NCI-H2171 (cell line): ENCODE measurements at places on chromosomes 16 and 17.

DNA sequence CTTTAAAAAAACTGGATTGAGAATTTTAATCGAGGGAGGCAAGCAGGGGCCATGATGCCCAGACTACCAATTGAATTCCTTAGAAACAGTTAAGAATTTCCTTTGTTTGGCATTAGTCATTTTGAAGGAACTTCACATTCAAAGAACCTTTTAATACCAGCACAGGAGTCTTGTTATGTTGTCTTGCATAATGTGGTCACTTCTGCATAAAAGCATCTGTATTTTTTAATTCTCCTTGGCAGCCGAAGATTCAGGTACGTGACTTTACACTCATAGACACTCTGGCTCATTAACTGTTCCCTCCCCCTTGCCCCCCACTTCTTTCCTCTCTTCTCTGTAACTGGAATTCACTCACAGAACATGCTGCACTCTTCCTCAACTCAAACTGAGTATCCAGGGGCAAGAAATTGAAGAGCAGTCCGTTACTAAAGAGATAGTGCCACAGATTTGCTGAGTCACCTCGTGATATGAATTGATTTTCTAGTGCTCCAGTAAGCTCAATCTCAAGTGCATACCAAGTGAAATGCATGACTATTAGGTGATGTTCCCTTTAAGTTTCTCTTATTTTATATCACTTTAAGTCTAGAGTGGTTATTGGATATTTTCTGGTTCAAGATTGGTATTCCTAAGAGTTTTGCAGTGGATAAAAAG is 572.2 kb upstream of the SOX9 start:
- DNase-seq = no peak

DNA sequence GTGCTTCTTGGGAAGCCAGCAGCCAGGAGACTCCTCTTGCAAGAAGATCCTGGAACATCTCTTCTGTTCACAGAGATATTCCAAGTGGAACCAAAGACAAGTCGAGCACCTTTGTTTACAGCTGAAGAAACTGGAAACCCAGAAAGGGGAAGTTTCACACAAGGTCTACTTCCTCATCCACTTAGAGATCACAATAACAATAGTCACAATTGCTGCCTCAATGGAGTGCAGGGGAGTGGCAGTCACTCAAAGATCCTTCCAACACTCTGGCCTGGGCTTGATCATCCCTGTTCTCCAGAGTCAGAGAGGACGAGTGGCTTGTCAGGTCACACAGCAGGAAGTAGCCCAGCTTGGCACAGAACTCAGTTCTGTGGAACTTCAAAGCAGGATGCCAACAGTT is 46.9 kb upstream of the SIAH1 start:
- no peak for DNase-seq

GRCh38 chr16:81729451-81729850 is 49.6 kb upstream of the PLCG2 start:
- no peak for DNase-seq

- no peak for DNase-seq
Measured at GRCh38 chr17:74745548-74746177, 2.8 kb upstream of the NHERF1 start.

- no peak for DNase-seq
Measured at GRCh38 chr17:59844884-59845594, 47.7 kb downstream of the TUBD1 start.

- peak; percentile 75 for DNase-seq
Measured at GRCh38 chr17:76547183-76547641, 7.4 kb downstream of the PRCD start.

GRCh38 chr17:65017207-65017774 is 39.2 kb downstream of the GNA13 start:
- DNase-seq = no peak

DNA sequence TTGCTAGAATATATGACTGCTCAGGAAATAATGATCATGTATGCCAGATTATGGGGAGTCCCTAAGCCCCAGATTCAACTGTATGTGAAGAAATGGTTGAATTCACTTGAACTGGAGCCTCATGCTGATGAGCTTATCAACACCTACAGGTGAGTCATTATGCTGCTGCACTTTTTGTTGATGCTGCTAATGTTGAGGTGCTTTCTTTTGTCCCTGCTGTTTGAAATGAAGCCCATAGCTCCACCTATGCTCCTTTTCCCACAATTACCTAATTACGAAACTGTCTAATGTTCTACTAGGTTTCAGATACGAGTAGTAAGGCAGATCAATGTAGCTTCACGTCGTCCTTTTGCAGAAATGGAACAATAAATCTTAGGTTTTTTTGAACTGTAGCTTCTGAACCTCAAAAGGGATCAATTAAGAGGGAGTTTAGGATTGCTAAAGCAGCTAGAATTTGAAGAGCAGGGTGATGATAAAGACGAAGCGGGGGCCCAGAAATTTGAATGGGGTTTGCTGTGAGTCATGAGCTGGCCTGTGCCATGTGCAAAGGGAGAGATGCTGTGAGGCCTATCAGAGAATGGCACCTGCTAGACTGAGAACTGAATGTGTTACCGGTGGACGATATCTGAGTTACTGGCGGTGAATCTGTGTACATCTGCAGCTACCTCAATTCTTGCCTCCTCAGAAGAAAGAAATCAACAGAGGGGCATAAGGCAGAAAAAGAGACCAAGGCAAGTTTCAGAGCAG is 6.1 kb upstream of the UQCRC2 start:
- no peak for DNase-seq

DNA sequence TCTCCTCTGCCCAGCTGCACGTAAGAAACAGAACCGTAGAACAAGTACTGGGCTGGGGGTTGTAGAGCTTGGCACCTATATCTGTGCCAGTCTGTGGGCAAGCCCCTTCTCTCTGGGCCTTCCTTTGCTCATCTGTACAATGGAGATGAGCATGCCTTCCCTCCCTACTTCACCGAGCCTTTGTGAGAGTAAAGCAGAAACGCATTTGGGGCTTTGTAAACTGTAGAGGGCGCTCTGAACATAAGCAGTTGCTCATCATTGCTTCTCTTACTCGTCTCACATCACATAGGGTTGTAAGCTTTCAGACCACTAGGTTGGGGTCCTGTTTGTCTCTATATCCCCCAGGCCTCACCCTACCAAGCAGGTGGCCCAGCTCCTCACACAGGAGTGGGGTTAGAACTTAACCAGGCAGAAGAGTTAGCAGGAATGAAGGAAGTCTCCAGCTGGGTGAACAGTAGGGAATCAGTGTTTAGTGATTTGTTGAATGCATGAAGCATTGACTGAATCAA is 15.1 kb downstream of the SAMD14 start:
- DNase-seq = no peak

DNA sequence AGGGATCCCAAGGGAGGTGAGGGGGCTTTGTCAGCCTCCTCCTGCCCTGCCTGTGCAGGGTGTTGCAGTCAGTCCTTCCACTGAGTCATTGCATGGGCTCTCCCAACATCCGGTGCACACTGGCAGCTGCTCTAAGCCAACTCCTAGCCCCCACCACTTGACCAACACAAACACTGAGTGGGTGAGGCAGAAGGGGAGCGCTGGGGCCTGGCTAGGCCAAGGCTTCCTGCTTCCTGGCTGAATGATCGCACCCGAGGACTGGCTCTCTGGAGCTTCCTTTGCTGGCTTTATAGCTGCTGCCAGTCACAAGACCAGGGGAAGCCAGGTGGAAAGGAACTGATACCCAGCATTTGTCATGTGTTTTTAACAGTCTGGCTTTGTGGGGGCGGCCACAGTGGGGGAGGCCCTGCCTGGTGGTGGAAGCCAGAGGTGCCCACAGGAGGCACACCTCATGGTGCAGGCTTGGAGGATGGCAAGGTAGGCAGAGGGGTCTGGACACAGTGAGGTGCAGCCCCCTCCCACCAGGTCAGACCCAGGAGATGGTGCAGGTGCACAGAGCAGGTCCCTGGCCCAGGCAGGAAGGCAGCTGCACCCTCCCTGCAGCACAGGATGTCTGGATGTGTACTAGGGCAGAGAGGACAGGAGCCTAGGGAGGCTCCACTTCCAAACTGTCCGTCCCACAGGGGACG is 6.8 kb downstream of the MPG start:
- no peak for DNase-seq

DNA sequence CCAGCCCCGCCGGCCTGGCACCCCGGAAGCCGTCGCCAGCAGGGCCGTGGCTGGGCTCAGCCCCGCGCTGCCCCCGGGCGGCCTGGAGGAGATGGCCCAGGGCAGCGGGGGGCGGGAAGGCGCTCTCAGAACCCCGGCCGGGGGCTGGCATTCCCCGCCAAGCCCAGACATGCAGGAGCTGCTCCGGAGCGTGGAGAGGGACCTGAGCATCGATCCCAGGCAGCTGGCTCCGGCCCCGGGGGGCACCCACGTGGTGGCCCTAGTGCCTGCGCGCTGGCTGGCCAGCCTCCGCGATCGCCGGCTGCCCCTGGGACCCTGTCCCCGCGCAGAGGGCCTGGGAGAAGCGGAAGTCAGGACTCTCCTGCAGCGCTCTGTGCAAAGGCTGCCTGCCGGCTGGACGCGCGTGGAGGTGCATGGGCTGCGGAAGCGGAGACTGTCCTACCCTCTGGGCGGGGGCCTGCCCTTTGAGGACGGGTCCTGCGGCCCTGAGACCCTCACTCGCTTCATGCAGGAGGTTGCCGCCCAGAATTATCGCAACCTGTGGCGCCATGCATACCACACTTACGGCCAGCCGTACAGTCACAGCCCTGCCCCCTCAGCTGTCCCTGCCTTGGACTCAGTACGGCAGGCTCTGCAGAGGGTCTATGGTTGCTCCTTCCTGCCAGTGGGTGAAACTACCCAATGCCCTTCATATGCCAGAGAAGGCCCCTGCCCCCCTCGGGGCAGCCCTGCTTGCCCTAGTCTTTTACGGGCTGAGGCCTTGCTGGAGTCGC is 551 bp downstream of the WDR81 start:
- peak; percentile 38 for DNase-seq
